Nephron progenitor cell (in vitro differentiated cells): ENCODE measurements at places on chromosomes 11 and 22.

GRCh38 chr11:17766590-17766989, 32.0 kb downstream of the KCNC1 start:
- peak; percentile 0 for DNase-seq
- no peak overlapping the region for H3K27ac ChIP-seq
- no peaks in the 10 kb centered on the region for H3K36me3 ChIP-seq
- H3K4me3 ChIP-seq, result no peak overlapping the region
- peaks cover 35% of the 10 kb centered on the region for H3K27me3 ChIP-seq

DNA sequence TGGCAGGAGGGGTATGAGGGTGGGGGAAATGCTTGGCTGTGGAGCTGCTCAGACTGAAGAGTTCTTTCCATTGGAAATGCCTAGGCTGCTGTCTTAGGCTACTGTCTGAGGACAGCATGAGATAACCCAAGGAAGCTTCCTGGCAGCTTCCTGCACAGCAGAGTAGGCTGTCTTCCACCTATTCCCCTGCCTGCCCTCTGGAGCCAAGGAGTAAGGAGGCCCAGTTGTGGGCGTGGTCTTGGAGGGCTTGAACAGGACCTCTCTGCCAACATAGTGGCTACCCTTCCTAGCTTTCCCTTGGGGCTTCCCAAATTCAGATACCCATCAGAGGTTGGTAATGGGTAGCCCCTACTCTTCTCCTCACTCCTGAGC, 25.9 kb downstream of the PHLDB1 start:
- peaks cover 31% of the 10 kb centered on the region for H3K4me1 ChIP-seq
- no peak for DNase-seq
- H3K4me3 ChIP-seq, result peak overlapping the region; percentile 59
- H3K27me3 ChIP-seq, result peaks cover 6% of the 10 kb centered on the region
- H3K27ac ChIP-seq, result no peak overlapping the region

GRCh38 chr11:75388386-75389275, 10.7 kb upstream of the RPS3 start:
- no peak overlapping the region for H3K4me3 ChIP-seq
- peaks cover 5% of the 10 kb centered on the region for H3K4me1 ChIP-seq
- H3K36me3 ChIP-seq, result no peaks in the 10 kb centered on the region
- DNase-seq, result peak; percentile 60
- H3K27ac ChIP-seq, result no peak overlapping the region
- peaks cover 47% of the 10 kb centered on the region for H3K27me3 ChIP-seq

- no peaks in the 10 kb centered on the region for H3K27me3 ChIP-seq
- H3K36me3 ChIP-seq, result peaks cover 5% of the 10 kb centered on the region
- H3K27ac ChIP-seq, result no peak overlapping the region
- no peak overlapping the region for H3K4me3 ChIP-seq
- H3K4me1 ChIP-seq, result no peaks in the 10 kb centered on the region
- DNase-seq, result no peak
These were observed 47.7 kb downstream of the SLC22A9 start for GRCh38 chr11:63417174-63417852.

- H3K27ac ChIP-seq, result no peak overlapping the region
- no peak overlapping the region for H3K4me3 ChIP-seq
- no peaks in the 10 kb centered on the region for H3K27me3 ChIP-seq
- DNase-seq, result no peak
- no peaks in the 10 kb centered on the region for H3K4me1 ChIP-seq
These were observed 322.8 kb downstream of the GUCY1A2 start for GRCh38 chr11:106695506-106695905.

GRCh38 chr11:75313513-75314272, 37.8 kb downstream of the ARRB1 start:
- peaks cover 5% of the 10 kb centered on the region for H3K36me3 ChIP-seq
- H3K4me1 ChIP-seq, result peaks cover 35% of the 10 kb centered on the region
- peaks cover 14% of the 10 kb centered on the region for H3K27me3 ChIP-seq
- DNase-seq, result no peak
- H3K27ac ChIP-seq, result no peak overlapping the region
- H3K4me3 ChIP-seq, result no peak overlapping the region

DNA sequence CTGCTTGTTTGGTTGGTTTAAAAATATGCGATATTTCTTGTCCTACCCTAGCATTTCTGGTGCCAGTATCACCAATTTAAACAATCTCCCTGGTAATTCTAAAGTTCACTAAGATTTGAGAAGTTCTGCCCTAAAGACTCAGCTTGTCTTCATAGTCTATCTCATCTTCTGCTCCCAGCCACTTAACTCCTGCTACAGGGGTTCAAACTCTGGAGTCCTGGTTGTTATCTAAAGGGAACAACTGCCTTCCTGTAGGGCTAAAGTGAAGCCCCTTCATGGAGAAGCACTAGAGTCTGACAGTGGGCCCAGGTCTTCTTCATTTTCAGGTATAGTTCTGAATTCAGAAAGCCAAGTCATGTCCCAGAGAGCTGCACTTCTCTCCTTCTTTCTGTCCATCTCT, 73.2 kb downstream of the CTNND1 start:
- no peak for DNase-seq
- peaks cover 8% of the 10 kb centered on the region for H3K4me1 ChIP-seq
- H3K36me3 ChIP-seq, result no peaks in the 10 kb centered on the region

- H3K27ac ChIP-seq, result no peak within 1 kb of the TSS
- H3K27me3 ChIP-seq, result peaks cover 4% of the 10 kb centered on the region
- no peaks in the 10 kb centered on the region for H3K36me3 ChIP-seq
- peak; percentile 15 for DNase-seq
- H3K4me1 ChIP-seq, result peaks cover 35% of the 10 kb centered on the region
These were observed at the start of gene FOLR1 for GRCh38 chr11:72191961-72192381. FOLR1 (plus strand) TSS chr11:72192140; CDS start chr11:72192174, 34 bp downstream.

GRCh38 chr11:9838229-9838628, 174.4 kb downstream of the SWAP70 start:
- DNase-seq, result no peak
- H3K27me3 ChIP-seq, result no peaks in the 10 kb centered on the region
- H3K4me1 ChIP-seq, result no peaks in the 10 kb centered on the region
- no peak overlapping the region for H3K4me3 ChIP-seq
- H3K27ac ChIP-seq, result no peak overlapping the region

DNA sequence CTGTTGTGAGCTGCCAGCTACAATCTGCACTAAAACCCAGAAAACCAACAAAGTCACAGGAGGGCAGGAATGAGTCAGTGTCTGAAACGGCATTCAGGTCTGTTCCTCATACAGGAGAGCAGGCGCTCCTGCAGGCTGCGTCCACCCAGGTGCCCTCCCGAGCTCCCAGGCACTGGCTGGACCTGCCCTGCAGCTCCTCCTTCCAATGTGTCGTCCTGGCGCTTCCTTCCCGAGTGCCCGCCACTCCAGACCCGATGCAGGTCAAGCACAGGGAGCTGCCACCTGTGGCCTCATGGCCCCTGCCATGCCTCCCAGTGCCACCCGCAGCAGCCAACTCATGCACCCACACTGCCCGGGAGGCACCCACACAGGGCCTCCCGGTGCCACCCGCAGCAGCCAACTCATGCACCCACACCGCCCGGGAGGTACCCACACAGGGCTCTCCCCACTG, 12.0 kb downstream of the BRD1 start:
- peaks cover 3% of the 10 kb centered on the region for H3K27me3 ChIP-seq
- no peak overlapping the region for H3K27ac ChIP-seq
- H3K4me3 ChIP-seq, result no peak overlapping the region
- H3K4me1 ChIP-seq, result peaks cover 7% of the 10 kb centered on the region

DNA sequence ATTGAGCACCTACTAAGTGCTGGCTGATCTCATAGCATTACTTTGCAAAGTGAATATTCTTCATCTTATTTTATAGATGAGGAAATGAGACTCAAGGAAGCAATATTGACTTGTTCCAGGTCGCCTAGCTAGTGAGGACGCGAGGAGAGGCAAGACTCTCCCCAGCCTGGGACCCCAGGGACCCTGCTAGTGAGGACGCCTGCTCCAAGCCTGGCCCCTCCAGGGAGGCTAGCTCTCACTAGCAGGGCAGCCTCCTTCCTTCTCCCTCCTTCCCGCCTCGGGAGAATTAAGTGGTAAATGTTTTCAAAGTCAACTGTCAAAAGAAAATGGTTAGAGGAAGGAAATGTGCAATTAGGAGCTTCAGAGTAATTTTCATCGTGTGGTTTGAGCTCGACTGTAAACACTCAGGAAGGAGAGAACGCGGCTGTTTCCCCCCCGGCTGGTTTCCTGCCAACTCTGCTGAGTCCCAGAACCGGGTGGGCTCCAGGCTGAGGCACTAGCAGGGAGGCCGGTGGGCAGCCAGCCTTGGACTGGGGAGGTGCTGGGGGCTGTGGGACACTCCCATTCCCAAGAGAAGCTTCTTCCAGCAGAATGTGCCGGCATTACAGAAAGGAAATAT, 17.9 kb downstream of the MYEOV start:
- H3K27me3 ChIP-seq, result peaks cover 14% of the 10 kb centered on the region
- no peak overlapping the region for H3K27ac ChIP-seq
- DNase-seq, result no peak
- H3K4me1 ChIP-seq, result peaks cover 5% of the 10 kb centered on the region
- H3K4me3 ChIP-seq, result no peak overlapping the region

DNA sequence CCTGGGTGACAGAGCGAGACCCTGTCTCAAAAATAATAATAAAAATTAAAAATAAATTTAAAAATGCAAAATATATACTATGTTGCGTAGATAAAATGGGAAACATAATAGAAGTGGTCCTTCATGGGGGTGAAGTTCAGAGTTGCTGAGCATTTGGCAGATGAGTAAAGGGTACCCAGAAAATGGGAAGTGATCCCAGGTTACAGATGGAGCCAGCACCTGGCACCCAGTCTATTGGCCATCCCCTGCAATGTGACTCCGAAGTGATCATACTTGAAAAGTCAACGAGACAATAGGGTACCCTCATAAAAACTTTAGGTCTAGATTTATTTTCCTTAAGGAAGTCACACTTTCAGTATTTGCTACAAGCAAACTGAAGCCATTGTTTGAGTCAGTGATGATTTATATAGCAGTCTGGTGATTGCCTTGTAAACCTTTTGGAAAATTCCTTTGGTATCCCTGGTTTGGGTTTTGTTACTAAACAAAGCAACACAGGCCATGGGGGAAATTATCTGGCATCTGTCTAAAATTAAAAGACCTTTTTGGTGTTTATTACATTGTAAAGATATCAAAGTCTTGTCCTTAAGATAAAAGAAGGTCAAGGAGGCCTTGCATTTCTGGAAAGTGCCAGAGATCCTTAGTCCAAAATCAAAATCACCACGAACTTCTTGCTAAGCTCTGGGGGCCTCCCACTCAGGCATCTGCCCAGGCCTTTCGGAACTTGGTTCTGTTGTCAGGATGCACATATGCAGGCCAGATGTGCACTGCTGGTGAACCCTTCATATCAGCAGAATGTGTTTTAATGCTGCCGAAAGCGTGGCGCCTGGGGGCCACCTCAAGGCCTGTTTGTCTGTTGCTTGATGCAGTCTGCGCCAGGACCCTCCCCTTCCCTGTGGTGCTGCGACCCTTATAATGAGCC, 4.3 kb downstream of the SMARCB1 start:
- no peak overlapping the region for H3K4me3 ChIP-seq
- H3K36me3 ChIP-seq, result peaks cover 46% of the 10 kb centered on the region
- peaks cover 47% of the 10 kb centered on the region for H3K4me1 ChIP-seq
- no peak overlapping the region for H3K27ac ChIP-seq
- no peak for DNase-seq
- no peaks in the 10 kb centered on the region for H3K27me3 ChIP-seq

DNA sequence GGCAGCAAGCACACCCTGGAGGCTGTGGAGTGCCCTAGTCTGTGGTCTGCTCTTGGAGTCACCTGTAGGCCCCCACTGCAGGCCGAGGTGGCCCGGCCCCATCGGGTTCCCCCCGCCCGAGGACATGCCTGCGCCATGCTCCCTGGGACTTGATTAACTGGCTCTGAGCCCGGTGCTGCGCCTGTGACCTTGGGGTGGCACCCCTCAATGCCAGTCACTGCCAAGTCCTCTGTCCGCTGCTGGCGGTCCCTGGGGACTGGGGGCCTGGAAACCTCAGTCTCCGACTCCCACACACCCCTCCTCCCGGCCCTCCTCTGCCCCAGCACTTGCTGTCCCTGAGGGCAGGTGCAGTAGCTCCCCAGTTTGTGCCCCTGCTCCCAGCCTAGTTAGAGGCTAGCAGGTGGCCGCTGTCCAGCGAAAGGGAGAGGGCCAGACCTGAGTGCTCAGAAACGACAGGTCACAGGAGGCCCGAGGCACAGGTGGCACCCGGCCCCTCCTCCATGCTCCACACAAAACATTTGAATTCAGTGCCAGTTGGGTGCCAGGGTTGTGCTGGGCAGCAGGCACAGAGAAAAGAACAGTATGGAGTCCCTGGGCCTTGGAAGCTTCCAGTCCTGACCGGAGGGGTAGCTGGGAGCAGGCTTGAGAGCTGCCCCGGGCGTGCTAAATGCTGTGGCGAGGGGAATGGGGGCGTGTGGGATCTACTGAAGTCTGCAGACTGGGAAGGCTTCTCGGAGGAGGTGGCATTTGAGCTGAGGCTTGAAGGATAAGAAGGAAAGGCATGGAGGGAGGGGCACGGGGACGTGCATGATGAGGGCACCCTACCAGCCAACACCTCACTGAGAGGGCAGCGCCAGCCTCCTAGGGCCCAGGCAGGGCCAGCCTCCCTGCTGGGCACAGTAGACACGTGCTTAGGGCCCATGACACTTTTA, 16.4 kb upstream of the FLRT1 start:
- no peak overlapping the region for H3K27ac ChIP-seq
- H3K27me3 ChIP-seq, result peaks cover 56% of the 10 kb centered on the region
- no peak for DNase-seq
- no peaks in the 10 kb centered on the region for H3K36me3 ChIP-seq
- peaks cover 34% of the 10 kb centered on the region for H3K4me1 ChIP-seq

DNA sequence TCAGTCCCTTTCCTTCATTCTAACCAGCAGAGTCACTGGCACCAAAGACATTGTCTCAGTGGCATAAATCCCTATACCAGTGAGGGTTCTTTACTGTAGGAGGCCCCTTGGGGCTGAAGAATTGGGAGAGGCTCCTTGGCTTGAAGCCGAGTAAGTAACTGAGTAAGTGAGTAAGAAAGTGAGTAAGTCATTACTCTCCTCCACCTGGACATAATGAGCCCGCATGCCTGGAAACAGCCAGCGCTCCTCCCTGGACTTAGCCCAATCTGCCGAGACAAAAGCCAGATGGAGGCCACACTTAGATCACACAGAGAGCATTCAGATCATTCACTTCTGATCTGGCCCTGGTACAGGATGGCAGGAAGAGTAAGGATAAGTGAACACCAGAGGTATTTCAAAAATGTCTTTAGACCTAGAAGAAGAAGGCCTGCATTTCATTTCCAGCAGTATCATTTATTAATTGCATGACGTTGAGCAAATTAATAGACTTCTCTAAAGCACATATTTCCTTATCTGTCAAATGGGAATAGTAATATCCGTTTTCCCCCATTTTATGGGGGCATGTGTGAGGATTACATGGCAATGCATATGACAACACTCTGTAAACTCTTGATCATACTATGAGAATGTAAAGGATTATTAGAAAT, 8.2 kb upstream of the MICAL3 start:
- H3K27ac ChIP-seq, result no peak overlapping the region
- H3K27me3 ChIP-seq, result peaks cover 36% of the 10 kb centered on the region
- no peaks in the 10 kb centered on the region for H3K36me3 ChIP-seq
- H3K4me1 ChIP-seq, result peaks cover 5% of the 10 kb centered on the region
- DNase-seq, result no peak

DNA sequence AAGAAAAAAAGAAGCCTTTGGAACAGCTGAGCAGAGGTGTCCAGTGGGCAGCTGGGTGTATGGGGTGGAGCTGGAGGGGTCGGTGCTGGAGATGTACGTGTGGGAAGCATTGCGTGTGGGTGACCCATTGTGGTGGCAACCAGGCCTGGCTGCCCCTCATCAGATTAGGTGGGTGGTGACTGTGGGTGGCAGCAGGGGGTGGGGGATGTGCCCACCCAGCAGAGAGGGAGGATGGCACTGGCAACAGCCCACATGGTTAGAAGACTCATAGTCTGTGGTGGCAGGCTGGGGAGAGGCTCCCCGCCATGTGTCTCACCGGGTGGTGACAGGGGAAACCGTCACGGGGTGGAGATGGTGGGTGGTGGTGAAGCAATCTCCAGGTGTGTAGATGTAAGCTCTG, 27.6 kb downstream of the TP53I11 start:
- no peak overlapping the region for H3K4me3 ChIP-seq
- no peak overlapping the region for H3K27ac ChIP-seq
- no peaks in the 10 kb centered on the region for H3K36me3 ChIP-seq
- H3K4me1 ChIP-seq, result no peaks in the 10 kb centered on the region
